Pons (tissue), 1 donor: ENCODE measurements at places on chromosomes 1 and 21.

DNA sequence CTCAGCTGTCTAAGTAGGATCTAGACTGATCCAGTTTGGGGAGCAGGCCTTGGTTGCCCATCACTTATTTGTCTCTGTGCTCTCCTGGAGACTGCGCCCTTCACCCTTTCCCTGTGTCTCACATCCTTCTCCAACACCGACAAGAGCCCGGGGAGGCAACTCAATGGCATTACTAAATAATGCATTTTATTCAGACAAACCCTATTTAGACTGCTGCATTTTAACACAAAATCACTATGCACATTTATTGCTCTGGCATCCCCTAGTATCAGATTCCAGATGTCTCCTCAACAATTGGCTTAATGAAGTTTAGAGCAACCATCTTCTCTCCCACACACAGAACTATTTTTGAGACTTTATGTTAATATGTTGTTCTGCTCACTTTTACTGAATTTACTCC, 436.4 kb upstream of the CHRM3 start:
- DNase-seq = no peak

DNA sequence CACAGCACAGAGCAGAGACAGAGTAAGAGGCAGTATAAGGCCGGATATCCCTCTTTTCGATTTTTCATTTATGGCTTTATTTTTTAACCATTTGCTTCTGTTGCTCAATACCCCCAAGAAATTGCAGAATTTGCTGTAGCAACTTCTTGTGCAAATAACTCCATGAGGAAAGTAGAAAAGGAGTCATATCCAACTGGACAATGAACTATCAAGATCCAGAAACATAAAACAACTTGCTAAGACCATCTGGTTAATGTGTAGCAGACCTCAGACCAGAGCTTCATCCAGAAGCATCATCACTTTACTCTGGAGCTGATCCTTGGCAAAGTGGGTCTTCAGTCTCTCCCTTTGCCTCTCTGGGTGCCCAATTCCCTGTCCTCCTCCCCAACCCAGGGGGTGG, 45.9 kb downstream of the ZNF697 start:
- DNase-seq = no peak

- no peak for DNase-seq
Measured at GRCh38 chr21:17197996-17198395, 314.8 kb upstream of the CXADR start.

DNA sequence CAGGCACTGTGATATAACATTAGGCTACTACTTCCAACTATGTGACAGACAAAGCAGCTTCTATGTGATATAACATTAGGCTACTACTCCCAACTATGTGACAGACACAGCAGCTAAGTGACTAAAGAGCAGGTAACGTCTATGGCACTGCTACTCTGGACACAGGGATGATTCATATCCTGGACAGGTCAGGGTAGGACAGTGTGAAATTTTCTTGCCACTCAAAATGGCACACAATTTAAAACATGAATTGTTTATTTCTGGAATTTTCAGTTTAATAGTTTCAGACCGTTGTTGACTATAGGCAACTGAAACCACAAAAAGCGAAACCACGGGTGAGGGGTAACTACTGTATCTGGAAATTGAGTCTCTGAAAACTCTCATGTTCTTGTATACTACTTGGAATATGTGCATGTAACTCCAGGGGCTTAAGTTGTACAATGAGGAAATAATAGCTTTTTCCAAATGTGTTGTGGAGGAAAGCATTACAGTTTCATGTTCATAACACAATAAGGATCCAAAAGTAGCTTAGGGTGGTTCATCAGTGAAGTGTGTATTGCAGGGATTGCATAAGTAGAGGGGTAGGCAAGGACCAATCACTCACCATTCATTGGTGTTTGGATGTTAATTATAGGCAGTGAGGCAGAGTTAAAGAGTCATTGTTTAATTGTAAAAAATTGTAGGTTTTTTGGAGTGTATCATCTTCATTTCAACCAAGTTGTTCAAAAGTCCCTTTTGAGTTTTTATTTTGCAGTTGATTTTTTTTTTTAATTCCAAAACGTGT, 5.3 kb downstream of the DTL start:
- no peak for DNase-seq

DNA sequence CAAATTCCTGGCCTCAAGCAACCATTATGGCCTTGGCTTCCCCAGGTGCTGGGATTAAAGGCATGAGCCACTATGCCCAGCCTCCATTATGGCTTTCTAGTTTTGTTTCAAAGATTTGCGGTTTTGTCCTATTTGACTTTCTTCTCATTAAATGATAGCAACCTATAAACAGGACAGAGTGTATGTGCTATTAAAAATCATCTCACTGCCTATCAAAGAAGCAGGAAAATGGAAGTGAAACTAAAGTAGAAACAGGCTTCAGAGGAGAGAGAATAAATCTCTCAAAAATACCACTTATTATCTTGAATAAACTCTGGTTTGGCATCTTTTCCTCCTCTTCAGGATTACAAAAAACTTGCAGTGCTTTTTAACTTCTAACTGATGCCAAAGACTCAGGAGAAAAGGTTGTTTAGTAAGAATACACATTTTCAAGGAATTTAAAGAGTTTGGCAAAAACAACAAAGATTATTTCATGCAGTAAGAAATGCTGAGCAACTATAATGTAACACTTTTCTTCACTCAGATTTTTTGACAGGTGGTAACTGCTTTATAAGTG, 28.7 kb downstream of the ACBD3 start:
- no peak for DNase-seq

GRCh38 chr1:218585511-218586184, 240.5 kb downstream of the TGFB2 start:
- DNase-seq = no peak

GRCh38 chr1:81032973-81033425, 767.7 kb upstream of the ADGRL2 start:
- DNase-seq = no peak

- DNase-seq = no peak
Measured at GRCh38 chr1:93750955-93751354, 69.3 kb upstream of the BCAR3 start.

GRCh38 chr1:95325349-95325748, 91.3 kb downstream of the RWDD3 start:
- DNase-seq = no peak

GRCh38 chr1:178376008-178376407, 120.8 kb downstream of the CLEC20A start:
- DNase-seq = no peak

DNA sequence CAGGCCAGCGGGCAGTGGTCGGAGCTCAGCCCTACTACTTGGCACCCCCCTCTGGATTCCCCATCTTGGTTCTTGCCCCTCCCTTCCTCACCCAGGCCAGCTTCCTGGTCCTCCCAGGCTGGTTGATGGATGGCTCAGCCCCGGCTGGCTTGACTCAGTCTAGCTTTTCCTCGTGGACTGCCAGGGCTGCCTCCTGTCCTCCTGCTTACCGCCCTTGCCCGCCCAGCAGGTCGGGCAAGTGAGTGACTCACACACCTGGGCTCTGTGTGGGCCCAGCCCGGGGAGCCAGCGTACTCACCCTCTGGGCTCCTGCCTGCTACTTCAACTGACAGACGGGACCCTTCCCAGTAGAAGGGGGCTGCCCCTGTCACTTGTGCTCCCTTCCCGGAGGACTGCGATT, 19.5 kb upstream of the ARHGEF10L start:
- DNase-seq = no peak

GRCh38 chr1:161131523-161132409, 701 bp downstream of the DEDD start:
- DNase-seq = peak; percentile 47

GRCh38 chr1:221279146-221279545, 399.9 kb downstream of the HLX start:
- DNase-seq = no peak

GRCh38 chr1:212621043-212621948, 12.7 kb downstream of the ATF3 start:
- DNase-seq = no peak

GRCh38 chr1:183920651-183921050, 115.7 kb downstream of the RGL1 start:
- DNase-seq = peak; percentile 98

DNA sequence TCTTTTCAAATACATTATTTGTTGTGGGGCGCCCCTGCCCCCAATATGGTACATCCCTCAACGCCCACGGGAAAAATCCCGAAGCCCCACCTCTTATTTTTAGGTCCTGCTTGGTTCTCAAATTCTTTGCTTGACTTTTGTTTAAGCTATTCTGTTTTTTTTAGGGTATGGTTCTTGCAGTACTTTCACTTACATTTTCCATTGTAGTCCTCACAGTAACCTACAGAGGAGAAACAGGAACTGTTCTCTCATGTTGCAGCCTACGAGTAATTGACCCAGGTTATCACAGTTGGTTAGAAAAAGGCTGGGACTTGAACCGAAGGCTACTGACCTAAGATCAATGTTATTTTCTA, 697 bp upstream of the C21orf91 start:
- no peak for DNase-seq

- peak; percentile 8 for DNase-seq
Measured at GRCh38 chr1:226029568-226030225, 30.6 kb upstream of the SDE2 start.

DNA sequence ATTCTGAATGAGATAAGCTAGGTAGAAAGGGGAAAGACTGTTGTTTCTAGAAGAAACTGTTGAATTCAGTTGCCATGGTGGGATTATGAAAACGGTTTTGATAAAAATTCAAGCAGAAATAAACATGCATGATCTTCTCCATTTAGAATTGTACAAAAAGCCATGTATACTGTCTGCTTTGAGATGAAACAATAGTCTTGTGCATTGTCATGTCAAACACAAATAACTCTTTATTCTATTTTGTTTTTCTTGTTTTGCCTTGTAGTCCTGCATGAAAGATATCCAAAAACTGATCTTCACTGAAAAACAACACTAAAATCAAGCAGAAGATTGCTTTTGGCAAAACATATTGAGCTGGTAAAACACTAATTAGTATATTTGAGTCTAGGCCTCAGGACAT, 659.9 kb downstream of the LTN1 start:
- peak; percentile 91 for DNase-seq

DNA sequence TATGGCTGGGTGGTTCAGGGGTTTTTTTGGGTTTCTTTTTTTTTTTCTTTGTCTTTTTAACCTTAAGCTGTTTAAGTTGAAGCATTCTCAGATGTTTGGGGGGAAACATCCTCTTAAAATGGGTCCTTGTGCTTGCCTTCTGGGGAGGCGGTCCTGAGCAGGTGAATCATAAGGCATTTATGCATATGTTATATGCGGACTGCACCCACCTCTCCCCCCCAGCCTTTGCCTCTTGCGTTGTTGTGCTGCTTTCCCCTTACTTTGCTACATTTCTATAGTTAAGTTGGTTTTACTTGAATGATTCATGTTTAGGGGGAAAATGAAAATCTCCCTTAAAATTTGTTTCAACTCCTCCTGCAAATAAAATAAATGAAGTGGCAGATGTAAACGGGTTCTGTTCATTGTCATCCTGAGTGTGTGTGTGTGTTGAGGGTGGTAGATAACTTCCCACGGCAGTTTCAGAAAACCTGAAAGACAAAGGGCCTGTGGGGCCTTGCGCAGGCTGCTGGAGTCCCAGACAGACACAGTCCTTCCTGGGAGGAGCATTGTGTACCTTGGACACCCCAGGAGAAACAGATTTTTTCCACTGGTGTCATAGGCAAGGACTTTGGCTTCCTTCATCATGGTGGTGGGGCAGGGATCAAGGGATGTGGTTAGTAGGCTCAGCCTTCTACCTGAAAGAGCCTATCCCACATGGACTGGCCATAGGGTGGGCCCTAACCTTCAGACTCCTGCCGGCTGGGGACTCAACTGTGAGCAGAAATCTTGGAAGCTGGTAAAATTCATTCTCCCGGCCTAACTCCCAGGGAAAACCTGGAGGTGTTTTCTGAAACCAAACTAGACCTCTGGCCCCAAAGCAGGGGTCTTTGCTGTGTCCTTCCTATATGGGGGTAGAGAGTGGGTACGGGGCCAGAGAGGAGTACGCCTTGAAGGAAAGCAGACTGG, 926 bp upstream of the SH3D21 start:
- no peak for DNase-seq

- DNase-seq = no peak
Measured at GRCh38 chr1:173414136-173414535, 63.0 kb upstream of the PRDX6 start.

GRCh38 chr21:33994373-33994772, 78.8 kb upstream of the ATP5PO start:
- DNase-seq = no peak

- DNase-seq = no peak
Measured at GRCh38 chr1:44442791-44443190, 37.7 kb downstream of the RNF220 start.

DNA sequence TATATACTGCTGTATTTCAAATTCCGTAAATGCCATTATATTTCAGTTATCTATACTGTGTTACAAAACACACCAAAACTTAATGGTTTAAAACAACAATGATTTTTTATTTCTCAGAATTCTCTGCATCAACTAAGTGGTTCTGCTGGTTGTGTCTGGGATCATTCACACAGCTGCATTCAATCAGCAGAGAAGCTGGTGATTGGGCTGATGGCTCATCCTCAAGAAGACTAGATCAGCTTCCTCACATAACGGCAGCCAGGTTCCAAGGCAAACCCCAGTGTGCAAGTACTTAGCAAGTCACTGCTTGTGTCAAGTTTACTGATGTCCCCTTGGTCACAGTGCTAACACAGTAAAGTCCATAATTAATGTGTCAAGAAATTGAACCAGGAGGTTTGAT, 86.3 kb upstream of the VANGL1 start:
- no peak for DNase-seq

- no peak for DNase-seq
Measured at GRCh38 chr1:13723810-13724209, 23.8 kb downstream of the PRDM2 start.

GRCh38 chr21:43902441-43902840, 37.4 kb downstream of the AGPAT3 start:
- DNase-seq = no peak

GRCh38 chr1:244106837-244107493, 55.9 kb downstream of the ZBTB18 start:
- DNase-seq = no peak

GRCh38 chr1:153680120-153680403, 1.6 kb downstream of the NPR1 start:
- DNase-seq = no peak

- no peak for DNase-seq
Measured at GRCh38 chr1:20183616-20184271, 2.2 kb upstream of the UBXN10 start.

- no peak for DNase-seq
Measured at GRCh38 chr1:232992227-232992626, 41.8 kb downstream of the NTPCR start.

DNA sequence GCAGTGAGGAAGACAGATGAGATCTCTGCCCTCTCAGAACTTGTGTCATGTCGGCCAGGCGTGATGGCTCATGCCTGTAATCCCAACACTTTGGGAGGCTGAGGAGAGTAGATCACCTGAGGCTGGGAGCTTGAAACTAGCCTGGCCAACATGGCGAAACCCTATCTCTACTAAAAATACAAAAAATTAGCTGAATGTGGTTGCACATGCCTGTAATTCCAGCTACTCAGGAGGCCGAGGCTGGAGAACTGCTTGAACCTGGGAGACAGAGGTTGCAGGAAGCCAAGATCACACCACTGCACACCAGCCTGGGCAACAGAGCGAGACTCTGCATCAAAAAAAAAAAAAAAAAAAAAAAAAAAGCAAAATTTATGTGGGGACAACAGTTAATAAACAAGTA, 40.9 kb upstream of the RALGPS2 start:
- no peak for DNase-seq

GRCh38 chr21:26840912-26841311, 4.3 kb downstream of the ADAMTS1 start:
- DNase-seq = peak; percentile 45

- no peak for DNase-seq
Measured at GRCh38 chr1:220798338-220798737, 11.6 kb downstream of the MTARC1 start.

- peak; percentile 81 for DNase-seq
Measured at GRCh38 chr1:154404984-154405746, at the start of gene IL6R. IL6R (plus strand) TSS chr1:154405343; CDS start chr1:154405630, 287 bp downstream.
